A549 treated with DMSO at 1 μM for 4 hours (cell line): ENCODE measurements at places on chromosomes 16 and 17. TPM values are rescaled to one million over a fixed set of nuclear protein-coding genes. Genes with fewer than 3 reads are reported as not detected.

Gene CD300H
- 0.53 to 0.88 TPM (median 0.55 TPM) in 3 of 5 replicates, not detected in the others for total RNA-seq

Gene VKORC1
- 102 to 138 TPM (median 128 TPM) in 5 replicates for total RNA-seq

Gene CCL23
- not detected in 5 replicates for total RNA-seq

Gene TEX19
- 0.31 to 0.56 TPM (median 0.48 TPM) in 5 replicates for total RNA-seq

Gene AHSP
- total RNA-seq, result not detected in 5 replicates

Gene RNF222
- not detected in 5 replicates for total RNA-seq

Gene DLX3
- 0.08 to 0.28 TPM (median 0.14 TPM) in 5 replicates for total RNA-seq

Gene PPY
- not detected in 5 replicates for total RNA-seq

Gene FZD2
- 31.5 to 46.5 TPM (median 38.7 TPM) in 5 replicates for total RNA-seq

Gene SGCA
- total RNA-seq, result 1.5 to 2.7 TPM (median 1.8 TPM) in 5 replicates

Gene WFDC1
- total RNA-seq, result not detected in 5 replicates

Gene TMEM114
- total RNA-seq, result not detected in 5 replicates

Gene METTL26
- total RNA-seq, result 85.8 to 135 TPM (median 124 TPM) in 5 replicates

Gene EFNB3
- 1.2 to 1.9 TPM (median 1.6 TPM) in 5 replicates for total RNA-seq

Gene CA4
- 0.19 to 0.28 TPM in 2 of 5 replicates, not detected in the others for total RNA-seq

Gene CMTM4
- 23.9 to 40.7 TPM (median 34.9 TPM) in 5 replicates for total RNA-seq

Gene MIF4GD
- total RNA-seq, result 33.8 to 37.5 TPM (median 36.9 TPM) in 5 replicates

Gene TOP2A
- total RNA-seq, result 197 to 286 TPM (median 260 TPM) in 5 replicates

Gene CCNF
- 22.1 to 27.6 TPM (median 23.0 TPM) in 5 replicates for total RNA-seq

Gene SCNN1B
- 0.11 to 0.30 TPM (median 0.19 TPM) in 4 of 5 replicates, not detected in the other for total RNA-seq

Gene FAHD1
- 42.2 to 49.6 TPM (median 45.3 TPM) in 5 replicates for total RNA-seq

Gene TRIM47
- 138 to 179 TPM (median 144 TPM) in 5 replicates for total RNA-seq

Gene OTOA
- 0.05 TPM in 1 of 5 replicates, not detected in the others for total RNA-seq

Gene JUP
- 90.4 to 127 TPM (median 110 TPM) in 5 replicates for total RNA-seq

Gene C17orf78
- total RNA-seq, result not detected in 5 replicates

Gene C16orf92
- total RNA-seq, result not detected in 5 replicates

Gene HEATR9
- not detected in 5 replicates for total RNA-seq

Gene SUPT4H1
- total RNA-seq, result 102 to 166 TPM (median 145 TPM) in 5 replicates

Gene KCNJ18
- total RNA-seq, result 0.05 TPM in 2 of 5 replicates, not detected in the others

Gene TMEM235
- not detected in 5 replicates for total RNA-seq
